ENCODE measurements at places on chromosomes 1 and 21.

GRCh38 chr1:9086045-9086444 lies 16.6 kb upstream of the SLC2A5 start:
- no peak for DNase-seq

DNA sequence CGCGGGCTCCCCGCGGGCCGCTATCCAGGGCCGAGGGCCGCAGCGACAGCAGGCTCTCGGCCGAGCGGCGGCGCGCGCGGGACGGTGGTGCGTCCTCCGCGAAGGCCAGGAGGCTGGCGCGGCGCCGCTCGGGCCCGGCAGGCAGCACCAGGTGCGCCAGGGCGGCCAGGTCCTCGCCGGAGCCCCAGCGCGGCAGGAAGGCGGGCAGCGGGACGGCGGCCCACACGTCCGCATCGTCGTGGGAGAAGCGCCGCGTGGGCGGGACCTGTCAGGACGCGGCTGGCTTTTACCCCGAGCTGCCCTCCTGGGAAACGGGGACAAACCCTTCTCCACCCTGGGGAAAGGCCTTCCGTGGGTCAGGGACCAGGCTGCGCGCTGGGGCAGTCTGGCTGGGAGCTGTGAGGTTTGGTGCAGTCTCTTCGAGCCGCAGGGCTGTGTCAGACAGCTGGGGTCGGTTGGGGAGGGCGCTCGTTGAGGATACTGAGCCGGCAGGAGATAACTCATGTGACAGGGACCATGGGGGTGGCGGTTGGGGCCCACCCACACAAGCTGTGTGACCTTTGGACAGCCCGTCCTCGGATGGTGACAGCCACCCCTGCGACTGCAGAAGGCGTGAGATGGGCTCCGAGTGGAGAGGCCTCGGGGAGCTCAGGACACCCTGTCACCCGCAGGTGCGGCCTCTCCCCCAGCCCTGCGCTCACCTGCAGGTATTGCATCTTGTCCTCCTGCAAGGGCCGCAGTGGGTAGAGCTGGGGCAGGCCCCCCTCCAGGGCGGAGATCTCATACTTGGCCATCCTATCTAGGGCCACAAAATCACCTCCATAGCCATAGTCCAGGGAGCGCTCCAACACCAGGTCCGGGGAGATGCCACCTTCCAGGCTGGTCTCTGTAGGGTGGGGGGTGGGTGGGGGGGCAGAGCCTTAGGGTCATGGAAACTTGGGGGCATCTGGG lies 6.0 kb downstream of the HES3 start:
- DNase-seq: no peak

GRCh38 chr1:22566161-22566560 lies 2.9 kb downstream of the EPHA8 start:
- DNase-seq: no peak

- DNase-seq: no peak
Measured at GRCh38 chr1:111415461-111415860, 12.1 kb downstream of the OVGP1 start.

- no peak for DNase-seq
Measured at GRCh38 chr1:205913451-205914154, 29.7 kb downstream of the SLC26A9 start.

DNA sequence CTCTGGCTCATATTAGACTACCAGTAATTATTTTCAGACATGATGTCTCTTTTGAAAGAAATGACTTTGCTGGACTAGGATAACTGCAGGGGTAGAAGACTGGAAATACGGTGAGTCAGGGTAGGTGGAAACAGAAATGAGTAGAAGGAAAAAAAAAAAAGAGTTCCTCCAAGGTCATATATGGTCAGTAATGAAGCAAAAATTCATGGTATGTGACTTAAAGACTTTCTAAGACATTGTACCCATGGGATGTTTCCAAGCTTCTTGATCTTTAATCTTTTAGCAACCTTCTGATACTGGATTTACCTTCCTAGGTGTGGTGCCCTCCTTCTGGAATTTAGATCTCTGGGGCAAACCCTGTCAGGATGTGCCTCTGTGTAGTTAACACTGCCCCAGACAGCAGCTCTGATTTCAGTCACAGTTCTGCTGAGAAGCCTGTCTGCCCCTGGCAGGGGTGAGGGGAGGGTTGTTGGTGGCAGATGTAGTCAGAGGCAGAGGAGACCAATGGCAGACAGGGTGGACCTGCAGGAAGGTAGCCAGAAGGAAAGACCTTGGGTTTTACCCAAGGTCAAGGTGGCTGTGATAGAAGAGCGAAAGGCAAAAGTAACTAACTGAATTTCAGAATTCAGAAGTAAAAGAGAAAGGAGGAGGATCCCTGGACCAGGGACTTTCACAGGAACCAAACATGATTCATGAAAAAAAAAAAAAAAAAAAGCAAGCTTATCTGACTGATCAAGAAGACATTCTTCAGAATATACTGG lies 44.1 kb upstream of the BCL10 start:
- DNase-seq: no peak

DNA sequence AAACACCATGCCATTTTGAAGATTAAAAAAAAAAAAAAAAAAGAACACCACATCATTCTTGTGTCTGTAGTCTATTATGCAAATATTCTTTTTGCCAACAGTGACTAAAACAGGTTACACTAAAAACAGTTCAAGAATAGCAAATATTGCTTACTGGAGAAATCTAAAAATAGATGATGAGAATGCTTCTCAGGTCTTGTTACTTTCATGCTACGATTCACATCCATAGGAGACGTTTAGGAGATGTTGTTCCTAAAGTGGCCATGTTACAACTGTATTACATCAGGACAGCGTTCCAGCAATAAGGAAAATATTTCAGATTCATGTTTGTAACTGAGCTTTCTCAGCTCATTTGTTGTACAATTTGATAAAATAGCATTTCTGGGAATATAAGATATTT lies 32.3 kb downstream of the RAB3GAP2 start:
- no peak for DNase-seq

DNA sequence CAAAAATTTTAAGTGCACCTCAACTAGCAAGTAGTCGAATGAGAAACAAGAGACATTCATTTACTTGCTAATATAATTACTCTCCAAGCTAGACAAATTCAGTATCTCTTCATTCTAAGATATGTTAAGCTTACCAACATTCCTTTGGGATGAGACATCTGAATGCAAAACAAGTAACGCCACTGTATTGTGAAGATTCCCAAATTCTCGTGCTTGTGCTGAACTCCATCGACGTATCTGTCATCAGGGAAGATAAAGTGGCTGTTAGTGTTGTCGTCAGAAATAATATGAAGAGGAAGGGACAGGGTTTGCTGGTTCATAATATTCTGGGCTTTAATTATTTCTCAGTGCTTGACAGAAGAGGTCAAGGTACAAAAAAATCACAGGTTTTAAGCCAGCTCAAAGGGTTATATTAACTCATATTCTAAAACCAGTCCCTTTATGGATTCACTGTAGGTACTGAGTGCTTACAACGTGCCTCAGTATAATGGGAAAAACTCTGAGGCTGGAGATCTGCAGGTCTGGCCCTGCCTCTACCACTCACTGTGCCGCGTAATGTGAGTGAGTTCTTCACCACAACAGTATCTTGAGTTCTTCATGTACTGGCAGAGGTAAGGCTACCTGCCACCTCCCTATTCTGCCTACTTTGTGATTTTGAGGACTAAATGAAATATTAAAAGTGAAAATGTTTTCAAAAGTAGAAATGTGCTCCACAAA lies 42.0 kb downstream of the PCSK9 start:
- peak; percentile 50 for DNase-seq

DNA sequence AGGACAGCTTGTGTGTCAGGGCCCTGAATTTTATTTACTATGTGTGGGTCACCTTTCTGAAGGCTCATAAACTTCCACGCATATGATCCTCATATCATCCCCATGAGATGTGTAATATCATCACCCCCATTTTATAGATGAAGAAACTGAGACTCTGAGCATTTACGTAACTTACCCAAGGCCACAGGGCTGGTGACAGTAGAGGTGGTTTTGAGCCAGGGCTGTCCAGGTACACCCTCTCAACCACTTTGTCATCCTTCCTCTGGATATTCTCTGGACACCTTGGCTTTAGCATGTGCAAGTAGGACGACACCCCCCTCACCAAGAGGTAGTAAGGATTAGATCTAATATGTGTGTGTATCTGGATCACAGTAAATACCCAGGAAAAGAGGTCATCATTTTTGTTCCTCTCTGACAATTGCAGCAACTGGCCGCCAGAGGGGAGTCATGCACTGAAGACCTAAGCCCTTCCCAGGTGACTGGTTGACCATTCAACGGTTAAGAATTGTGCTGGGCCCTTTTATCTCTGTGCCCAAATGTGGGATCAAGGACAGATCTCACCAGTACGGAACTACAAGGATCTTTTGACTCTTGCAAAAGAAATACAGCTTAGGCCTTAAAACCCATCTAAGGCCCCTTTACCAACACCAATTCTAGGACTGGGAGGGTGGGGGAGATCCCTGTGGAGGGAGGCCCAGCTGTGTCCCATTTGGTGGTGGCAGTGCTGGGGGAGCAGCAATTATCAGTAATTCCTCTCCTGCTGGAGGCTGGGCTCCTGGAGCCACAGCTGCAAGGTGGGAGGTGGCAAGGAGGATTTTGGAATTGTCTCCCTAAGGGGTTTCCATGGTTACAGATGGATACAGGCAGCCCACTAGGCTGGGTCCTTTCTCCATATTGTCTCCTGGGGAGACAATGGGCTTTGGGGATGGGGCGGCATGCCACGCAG lies 13.7 kb upstream of the E2F2 start:
- DNase-seq: peak; percentile 79

DNA sequence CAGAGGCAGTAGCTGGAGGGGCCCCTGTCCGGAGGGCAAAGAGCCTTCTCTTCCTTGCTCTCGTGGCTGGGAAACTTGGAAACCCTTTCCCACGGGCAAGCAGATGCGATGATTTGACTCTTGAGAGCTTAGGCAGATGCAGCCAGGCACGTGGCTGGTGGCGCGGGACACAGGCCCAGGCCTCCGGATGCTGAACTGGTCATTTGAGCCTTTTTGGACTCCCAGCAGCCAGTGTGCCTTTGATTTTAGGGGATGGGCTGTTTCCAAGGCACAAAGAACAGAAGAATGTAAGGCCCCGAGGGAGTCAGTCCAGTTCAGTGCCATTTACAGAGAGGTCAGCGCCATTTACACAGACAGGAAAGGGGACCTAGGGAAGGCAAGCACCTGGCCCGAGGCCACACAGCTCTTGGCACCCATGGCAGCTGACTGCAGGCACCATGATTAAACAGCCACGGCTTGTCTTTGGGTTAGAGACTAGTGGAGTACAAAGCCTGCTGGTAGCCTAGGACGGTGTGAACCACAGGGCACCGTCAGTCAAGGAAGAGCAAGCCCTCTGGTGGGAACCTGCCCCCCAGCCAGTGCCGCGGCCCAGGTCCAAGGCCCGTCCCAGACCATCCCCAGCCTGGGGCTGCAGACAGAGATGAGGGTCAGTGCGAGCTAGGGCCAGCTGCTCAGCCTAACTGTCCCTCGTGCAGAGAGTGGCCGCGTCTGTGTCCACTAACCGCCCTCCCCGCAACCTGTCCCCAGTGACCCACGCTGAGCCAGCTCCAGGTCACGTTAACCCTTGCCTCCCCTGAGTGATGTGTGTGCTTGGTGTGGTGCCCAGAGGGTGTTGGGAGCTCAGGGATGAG lies 20.4 kb upstream of the CCDC27 start:
- DNase-seq: no peak

- DNase-seq: no peak
Measured at GRCh38 chr21:32413697-32414578, 1.4 kb downstream of the EVA1C start.

- no peak for DNase-seq
Measured at GRCh38 chr1:66290761-66291530, 243.0 kb upstream of the SGIP1 start.

DNA sequence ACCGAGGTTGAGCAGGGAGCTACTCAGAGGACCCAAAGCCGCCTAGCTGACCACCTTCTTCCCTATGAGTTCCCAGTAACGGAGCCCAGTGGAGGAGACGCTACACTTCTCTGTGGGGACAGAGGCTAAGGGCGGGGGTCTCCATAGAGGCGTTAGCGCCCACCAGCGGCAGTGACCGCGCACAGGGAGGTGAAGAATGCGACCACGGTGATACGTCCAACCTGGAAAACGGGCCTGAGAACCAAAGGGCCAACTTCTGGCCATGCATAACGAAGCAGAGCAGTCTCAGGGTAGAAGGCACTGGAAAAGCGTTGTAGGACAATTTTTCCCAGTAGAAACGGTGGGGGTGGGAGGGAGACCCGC lies 400 bp upstream of the COG2 start:
- DNase-seq: no peak

DNA sequence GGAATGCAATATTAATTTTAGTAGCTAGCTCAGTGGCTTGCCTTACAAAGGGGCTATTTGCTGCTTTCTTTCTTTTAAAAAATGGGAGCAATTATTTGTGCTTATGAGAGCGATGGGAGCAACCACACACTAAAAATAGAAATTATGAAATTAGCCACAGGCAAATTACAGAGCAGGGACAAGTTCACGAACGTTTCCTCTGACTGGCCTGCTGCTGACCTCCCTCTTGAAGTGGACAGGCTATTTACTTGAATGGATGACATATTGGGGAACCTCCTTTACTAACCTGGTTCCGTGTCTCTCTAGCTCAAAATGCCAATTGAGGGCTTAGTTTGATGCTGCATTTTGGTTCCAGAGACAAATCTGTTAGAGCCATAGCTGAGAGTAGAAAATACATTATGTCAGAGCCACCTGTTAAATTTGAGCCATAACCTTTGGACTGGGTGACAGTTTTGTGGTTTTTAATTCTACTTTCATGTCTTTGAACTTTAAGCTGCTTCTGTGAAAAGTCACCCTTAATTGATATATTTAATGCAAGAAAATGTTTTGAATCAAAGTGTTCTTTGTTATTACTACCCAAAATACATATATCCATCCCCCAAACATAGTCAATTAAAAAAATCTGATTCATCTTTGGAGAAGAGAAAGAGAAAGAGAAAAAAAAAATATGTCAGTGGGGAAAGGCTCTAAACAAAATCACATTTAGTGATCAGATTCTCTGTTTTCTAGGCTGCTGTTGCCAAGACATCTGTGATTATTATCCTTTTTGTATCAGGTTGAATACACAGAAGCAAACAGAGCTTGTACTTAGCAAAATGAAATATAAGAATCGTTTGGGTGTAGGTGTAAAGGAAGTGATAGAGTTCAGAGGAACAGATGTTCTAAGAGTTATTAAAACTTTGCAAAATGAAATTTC lies 351.9 kb downstream of the ADGRL2 start:
- DNase-seq: no peak

- DNase-seq: no peak
Measured at GRCh38 chr1:94993931-94994645, 67.2 kb upstream of the CNN3 start.

- DNase-seq: no peak
Measured at GRCh38 chr1:165011991-165012531, 344.5 kb downstream of the LMX1A start.

GRCh38 chr1:117120774-117121588 lies 568 bp downstream of the TRIM45 start:
- peak; percentile 30 for DNase-seq
